ENCODE measurements at places on chromosomes 2 and 18.

GRCh38 chr2:99936065-99936464, 206.3 kb downstream of the AFF3 start:
- DNase-seq: no peak

GRCh38 chr18:47950511-47950910, 20.1 kb upstream of the SMAD2 start:
- DNase-seq: no peak

GRCh38 chr2:22626621-22627020, 758.4 kb upstream of the KLHL29 start:
- no peak for DNase-seq

DNA sequence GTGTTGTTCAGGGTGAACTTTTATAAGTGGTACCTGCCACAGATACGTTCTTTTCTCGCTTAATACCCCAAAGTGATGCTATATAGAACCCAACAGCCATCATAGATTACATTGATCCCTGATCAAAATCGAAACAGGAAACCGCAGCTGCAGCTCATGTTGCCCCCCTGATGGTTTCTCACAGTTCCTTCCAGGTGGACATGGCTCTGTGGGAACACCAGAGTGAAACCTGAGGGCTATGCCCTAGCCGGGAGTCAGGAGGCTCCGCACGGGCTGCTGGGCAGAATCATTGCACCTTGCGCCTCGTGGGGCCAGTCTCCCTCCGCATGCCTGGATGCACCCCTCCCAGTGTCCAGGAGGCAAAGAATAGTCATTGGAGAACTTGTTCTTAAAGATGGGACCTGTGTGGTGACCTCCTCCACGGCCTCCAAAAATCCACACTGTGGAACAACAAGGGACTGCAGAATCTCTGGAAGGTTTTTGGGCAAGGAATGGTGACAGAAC, 61.8 kb downstream of the CRACDL start:
- DNase-seq: no peak

- DNase-seq: no peak
Observed at GRCh38 chr2:168462543-168463045, 6.5 kb downstream of the CERS6 start.

DNA sequence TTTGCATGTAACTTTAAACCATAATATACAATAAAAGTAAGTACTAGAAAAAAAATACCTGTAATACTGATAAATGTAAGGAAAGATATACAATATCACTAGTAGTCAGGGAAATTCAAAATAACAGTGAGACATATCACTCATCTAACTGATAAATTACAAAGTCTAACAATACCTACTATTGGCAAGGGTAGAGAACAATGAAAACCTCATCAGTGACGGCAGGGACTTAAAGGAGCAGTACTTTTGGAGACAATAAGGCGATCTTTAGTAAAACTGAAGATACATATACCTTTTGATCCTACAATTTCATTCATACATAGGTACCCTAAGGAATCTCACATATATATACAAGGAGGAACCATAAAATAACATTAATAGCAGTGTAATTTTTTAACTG, 24.9 kb downstream of the C2orf76 start:
- DNase-seq: no peak

DNA sequence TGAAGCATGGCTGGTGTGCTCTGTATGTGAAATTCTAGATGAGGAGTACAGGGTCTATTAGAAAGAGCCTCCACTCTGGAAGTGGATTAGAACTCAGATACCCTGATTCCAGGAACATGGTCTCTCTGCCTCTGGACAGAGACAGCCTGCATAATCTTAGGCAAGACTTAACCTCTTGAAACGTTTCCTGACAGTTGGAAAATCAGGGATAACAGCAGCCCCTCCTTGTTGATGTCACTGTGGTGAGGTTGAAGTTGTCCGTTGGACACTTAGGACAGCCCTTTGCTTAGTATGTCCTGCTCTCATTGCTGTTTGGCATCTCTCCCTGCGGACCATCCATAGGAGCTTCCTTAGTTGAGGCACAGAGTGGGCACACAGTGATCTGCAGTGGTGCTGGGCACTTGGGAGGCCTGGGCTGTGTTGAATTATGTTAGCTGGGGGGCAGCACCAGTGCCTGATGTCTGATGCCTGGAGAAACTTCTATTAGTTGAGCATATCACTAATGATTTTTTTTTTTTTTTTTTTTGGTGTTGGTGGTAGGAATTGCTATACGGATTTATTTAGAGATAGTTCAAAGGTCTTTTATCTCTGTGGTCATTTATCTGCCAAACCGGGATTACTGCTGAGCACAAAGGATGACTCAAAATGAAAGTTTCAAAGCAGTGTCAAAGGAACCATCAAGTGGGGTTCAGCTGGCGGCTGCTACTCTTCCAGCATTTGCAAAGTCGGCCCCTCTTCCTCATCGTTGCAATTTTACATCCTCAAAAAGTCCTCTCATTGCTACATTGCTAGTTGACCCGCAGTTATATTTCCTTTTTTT, 28.8 kb downstream of the SETBP1 start:
- DNase-seq: no peak

GRCh38 chr2:71784734-71785511, 331.6 kb downstream of the DYSF start:
- DNase-seq: no peak

DNA sequence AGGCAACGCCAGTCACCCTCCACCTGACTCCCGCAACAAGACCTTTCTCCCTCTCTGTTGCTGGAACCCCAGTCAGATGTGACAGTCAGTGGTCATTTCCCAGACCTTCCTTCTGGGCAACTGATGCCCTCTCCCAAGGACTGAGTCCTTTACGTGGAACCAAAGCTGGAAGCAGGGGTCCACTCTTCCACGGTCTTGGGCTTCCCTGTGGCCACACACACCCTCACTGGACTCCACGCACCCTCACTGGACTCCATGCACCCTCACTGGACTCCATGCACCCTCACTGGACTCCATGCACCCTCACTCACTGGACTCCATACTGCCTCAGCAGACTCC, 7.1 kb downstream of the PTMA start:
- no peak for DNase-seq

GRCh38 chr2:230866756-230867523, 2.2 kb downstream of the ITM2C start:
- no peak for DNase-seq

DNA sequence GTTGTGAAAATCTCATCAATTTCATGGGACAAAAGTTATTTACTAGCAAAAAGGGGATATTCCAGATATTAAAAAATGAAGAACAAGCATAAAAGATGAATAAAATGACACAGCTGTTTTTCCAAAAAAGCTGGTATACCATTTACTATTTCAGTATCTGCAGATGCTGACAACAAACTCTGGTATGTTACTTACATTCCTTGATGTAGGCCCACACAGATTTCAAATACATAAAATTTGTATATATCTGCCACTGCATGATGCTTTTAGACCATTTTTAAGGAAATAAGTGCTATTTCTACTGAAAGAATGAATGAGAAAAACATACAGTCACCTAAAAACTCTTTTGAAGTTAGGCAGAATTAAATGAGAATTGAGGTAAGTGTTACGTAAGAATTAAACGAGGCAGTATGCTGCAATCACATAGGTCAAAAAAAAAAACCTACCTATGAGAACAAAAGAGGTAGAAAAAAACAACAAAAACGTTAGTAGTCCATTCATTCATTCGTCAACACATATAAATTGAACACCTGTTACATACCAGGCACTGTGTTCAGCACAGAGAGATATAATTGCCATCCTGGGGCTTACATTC, 32.5 kb downstream of the ARL5A start:
- no peak for DNase-seq

- DNase-seq: no peak
Observed at GRCh38 chr2:217125014-217125413, 265.1 kb upstream of the TNP1 start.

GRCh38 chr2:64858541-64859311, 130.5 kb upstream of the SLC1A4 start:
- DNase-seq: no peak

DNA sequence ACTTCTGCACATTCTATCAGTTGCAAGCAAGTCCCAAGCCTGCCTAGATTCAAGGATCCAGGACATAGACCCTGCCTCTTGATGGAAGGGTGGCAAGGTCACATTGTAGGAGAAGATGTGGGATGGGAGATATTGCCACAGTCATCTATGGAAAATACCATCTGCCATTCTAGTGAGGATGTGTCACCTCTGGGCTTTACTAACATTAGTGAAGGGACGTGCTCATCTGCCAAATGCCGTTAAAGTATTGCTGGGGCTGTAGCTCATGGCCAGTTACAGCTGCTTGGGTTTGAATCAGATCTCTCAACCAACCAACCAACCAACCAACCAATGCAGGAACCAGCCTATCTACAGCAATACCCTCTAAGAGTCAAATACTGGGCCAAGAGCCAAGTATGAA, 49.0 kb downstream of the E2F6 start:
- no peak for DNase-seq

DNA sequence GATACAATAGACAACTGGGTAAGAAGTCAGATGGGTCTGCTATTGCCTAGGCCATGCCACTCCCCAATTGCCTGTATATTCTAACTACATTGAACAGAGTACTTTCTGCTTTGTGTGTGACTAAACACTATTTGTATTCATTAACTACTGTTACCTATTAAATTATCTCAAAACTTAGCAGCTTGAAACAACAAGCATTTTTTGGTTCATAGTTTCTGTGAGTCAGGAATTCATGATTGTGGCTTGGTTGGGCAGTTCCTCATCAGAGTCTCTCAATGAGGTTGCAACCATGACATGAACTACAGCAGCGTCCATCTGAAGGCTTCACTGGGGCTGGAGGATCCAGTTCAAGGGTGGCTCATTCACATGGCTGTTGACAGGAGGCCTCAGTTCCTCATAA, 205.7 kb downstream of the EN1 start:
- DNase-seq: no peak

DNA sequence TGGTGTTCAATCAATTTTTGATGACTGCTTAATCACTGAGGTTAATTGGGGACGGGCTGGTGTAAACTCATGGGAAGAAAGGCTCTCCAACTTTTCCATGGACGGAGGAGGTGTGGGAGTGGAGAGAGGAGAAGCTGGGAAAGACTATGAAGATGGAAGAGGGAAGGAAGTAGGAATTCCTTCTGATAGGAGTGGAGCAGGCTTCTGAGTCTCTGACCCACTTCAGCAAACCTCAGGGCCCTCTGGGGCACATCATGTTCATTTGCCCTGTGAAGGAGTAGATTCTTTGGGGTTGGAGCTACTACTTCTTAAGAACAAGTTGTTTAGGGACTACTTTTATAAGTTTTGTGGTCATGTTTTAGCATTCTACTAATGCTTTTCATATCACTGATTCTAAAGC, 87.0 kb upstream of the MAP4K3 start:
- no peak for DNase-seq

GRCh38 chr2:26957534-26957933, 12.9 kb upstream of the MAPRE3 start:
- DNase-seq: no peak

DNA sequence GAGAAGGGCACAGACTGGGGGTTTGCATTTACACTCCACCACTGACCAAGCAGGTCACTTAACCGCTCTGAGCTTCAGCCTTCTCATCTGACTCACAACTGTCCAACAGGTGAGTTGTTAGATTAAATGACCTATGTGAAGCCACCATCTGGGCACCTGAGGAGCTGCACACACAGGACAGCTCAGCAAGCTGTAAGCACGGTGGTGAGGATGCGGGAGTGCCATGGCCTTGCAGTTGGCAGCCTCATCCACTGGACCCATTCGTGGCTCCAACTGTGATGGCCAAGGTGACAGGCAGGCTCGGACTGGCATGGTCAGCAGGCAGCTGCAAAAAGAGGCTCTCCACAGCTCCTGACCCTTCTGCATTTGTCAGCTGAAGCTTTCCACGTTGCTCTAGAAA, 23.3 kb upstream of the AMMECR1L start:
- DNase-seq: no peak

- no peak for DNase-seq
Observed at GRCh38 chr2:179528576-179529069, 264.0 kb upstream of the SESTD1 start.

- DNase-seq: no peak
Observed at GRCh38 chr2:64999754-65000153, 10.6 kb downstream of the SLC1A4 start.

DNA sequence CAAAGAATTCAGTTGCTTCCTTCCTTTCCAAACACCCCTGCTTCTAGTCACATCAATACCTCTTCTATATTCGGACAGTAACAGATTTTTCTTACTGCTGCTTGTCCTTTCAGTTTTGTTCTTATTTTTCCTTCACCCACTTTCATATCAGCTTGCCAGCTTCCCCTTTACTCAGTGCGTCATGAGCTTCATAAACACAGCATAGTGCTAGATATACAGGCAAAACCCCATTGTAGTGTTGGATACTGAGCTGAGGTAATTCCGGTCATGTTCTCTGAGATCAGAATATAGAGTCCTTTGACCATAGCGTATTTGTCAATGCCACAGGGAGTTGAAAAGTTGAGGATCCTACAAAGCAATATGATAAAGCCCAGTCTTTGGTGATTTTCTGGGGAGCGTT, 2.4 kb downstream of the FARP2 start:
- no peak for DNase-seq

DNA sequence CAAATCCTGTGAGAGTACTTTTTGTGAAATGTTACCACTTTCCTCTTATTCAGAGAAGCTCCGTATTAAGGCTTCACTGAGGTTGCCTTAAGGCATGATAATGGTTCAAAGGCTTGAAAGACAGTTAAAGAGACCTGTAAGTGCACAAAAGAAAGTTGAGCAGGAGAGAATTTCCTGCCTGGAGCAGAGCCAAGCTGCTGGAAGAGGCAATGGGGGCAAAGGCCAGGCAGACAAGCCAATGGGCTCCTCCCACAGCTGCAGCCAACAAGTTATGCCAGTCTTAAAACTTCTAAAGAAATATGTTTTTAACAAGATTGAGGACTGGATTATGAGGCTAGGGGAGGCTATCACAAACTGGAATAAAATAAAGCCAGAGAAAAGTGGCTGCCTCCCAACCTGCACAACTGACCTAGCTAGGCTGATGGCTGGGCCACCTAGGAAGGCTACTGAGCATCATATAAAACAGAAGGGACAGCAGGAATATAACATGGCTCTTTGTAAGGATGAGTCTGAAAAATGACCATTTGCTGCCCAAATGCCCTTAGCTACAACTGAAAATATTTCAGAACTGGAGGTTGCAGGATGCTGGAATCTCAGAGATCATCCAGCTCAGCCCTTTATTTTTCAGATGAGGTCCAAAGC, 2.1 kb downstream of the IL1B start:
- no peak for DNase-seq

DNA sequence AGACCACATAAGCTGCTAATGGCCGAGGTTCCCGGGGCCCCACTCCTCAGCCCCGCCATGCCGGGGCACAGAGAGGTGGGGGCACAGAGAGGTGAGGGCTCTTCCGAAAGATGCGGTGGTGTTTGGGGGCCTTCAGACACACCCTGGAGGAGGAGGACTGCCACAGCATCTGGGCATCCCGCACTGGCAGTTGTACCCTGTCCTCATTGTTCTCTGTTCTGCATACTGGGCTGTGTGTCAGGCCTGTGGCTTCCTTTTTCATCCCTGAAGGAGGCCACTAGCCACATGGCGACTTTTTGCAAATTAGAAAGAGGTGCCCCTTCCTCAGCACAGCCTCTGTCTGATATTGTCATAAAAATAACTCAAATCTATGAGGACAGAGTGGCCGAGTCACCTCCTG, 150.1 kb downstream of the CTIF start:
- no peak for DNase-seq

GRCh38 chr18:39846265-39846664, 2108.8 kb upstream of the PIK3C3 start:
- no peak for DNase-seq

GRCh38 chr2:219542931-219543595, 546 bp downstream of the CHPF start:
- DNase-seq: no peak

All from SHP77 treated with DMSO at 0.1 percent for 48 hours (cell line).